ENCODE measurements at places on chromosomes 7 and 10. TPM values are rescaled to one million over a fixed set of nuclear protein-coding genes. Genes with fewer than 3 reads are reported as not detected.

Gene DGKI
- 13.3 TPM for total RNA-seq

Gene LRRN3
- 39.1 TPM for total RNA-seq

Gene HECW1
- 0.16 TPM for total RNA-seq

Gene MBL2
- not detected for total RNA-seq

Gene GDF10
- total RNA-seq: 7.8 TPM

Gene UFSP1
- 2.6 TPM for total RNA-seq

Gene NKX1-2
- not detected for total RNA-seq

Gene AFAP1L2
- total RNA-seq: 32.6 TPM

Gene THSD7A
- 30.8 TPM for total RNA-seq

Gene MRLN
- total RNA-seq: 5.7 TPM

Gene UNCX
- total RNA-seq: not detected

DNA sequence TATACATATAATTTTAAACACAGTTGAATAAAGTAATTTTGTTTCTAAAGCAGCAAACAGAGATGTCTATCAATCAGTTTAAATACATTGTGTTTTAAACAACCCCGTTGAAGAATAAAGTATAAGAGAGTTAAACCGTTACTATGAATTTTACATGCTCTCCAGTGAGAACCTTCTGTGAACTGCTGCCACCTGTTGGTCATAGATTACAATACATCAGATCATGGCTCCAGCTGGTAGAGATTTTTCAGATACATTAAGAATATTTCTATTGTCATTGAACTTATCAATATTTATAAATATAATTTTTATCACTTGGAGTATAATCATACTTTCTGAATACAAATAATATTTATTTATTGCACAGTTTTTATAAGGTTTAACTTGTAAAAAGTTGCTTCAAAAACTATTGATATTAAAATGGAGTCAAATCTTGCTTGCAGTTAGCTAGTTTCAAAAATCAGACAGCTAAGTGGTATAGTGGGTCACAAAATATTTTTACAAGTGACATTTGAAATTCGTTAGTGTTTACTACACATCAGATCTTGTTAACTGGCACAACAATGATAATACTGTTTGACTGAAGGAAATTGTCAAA, 561.2 kb upstream of the PHF14 start:
- DNase-seq: peak; percentile 23

DNA sequence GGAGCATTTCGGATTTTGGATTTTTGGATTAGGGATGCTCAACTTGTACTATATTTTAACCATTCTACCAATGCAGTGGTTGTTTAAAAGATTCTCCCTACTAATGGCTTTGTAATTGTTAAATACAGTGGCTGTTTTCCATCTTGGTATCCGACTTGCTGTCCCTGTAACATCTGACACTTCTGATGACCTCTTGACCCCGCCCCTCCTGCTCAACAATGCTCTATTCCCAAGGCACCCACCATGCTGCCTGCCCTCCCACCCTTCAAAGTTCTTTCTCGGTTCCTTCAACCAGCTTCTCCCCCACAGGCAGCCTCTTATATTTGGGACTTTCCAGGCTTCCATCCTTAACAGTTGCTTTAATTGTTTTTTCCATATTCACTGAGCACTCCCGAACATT, 2.0 kb downstream of the PRTFDC1 start:
- DNase-seq: no peak

DNA sequence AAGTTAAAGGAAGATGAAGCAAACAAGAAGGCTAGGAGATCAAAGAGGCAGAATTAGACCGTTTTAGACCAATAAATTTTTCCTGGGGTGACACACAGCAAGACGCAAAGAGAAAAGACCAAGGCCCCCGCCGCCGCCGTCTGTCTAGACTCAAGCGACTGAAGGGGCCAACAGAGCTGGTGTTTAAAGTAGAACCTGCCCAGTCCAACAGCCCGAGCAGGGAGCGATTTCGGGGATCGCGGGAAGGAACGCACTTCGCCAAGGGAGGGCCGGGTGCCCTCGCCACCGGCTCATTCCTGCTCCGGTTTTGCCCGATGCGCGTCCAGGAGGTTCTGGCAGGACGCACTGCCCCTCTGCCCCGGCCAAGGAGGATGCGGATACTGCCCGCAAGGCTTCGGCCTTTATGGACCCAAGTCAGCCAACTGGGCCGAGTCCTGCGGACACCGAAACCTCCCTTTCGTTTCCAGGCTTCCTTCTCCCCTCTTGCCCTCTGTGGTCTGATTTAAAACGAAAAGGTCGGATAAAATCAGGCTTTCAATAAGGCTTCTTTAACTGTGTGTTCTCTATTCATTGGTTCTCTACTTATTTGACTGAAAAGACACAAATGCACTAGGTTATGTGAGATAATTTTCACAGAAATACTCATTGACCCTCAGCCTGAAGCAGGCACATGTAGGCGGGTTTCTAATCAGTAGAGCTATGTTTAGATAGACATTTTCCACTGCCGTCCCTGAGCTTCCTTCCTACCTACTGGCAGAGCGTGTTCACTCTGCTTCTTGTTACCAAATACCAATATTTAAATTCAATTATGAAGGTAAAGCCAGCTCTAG, 2.2 kb upstream of the HOXA7 start:
- no peak for DNase-seq

- DNase-seq: no peak
Measured at GRCh38 chr7:1395211-1396070, 63.8 kb downstream of the MICALL2 start.

- DNase-seq: no peak
Measured at GRCh38 chr7:801940-802381, 30.3 kb upstream of the SUN1 start.

DNA sequence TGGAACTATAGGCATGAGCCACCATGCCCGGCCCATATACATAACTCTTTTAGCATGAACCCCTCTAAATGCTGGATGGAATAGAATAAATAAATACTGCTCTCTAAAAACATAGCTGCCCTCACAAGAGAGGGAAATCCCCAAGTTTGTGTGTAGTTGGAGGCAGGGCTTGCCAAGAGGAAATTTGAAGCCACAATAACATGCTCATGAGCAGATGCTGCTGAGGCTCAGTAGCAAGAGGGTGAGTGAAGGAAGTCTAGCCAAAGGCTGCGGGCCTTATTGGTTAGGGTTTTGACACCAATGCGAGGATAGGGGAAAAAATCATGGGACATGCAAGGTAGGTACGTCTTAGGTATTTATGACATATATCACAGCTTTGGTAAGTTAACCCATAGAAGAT, 17.3 kb downstream of the TPK1 start:
- DNase-seq: no peak

- DNase-seq: no peak
Measured at GRCh38 chr7:22074897-22075296, 129.2 kb upstream of the CDCA7L start.

- peak; percentile 52 for DNase-seq
Measured at GRCh38 chr10:69696073-69696731, 66.2 kb downstream of the FAM241B start.

- DNase-seq: no peak
Measured at GRCh38 chr10:14062528-14063260, 268.0 kb downstream of the FRMD4A start.

DNA sequence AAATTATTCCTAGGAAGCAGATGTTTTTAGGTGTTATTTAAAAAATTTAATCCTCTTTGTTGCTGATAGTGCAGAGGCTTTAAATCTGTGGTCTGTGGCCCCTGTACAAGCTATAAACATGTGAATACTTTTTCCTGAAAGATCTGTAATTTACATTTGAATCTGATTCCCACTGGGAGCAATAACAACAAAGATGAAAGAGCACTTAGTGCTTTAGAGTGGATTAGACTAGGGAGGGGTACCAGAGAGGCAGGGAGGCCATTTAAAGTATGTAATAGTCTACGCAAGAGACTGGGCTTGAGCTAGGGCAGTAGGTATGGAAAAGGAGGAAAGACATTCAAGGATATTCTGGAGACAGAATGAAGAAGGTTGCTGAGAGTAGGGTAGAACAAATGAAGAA, 19.1 kb downstream of the BTRC start:
- no peak for DNase-seq

- DNase-seq: no peak
Measured at GRCh38 chr7:28478656-28479055, 66.3 kb downstream of the CREB5 start.

GRCh38 chr10:77442699-77443189, 194.9 kb downstream of the KCNMA1 start:
- no peak for DNase-seq

DNA sequence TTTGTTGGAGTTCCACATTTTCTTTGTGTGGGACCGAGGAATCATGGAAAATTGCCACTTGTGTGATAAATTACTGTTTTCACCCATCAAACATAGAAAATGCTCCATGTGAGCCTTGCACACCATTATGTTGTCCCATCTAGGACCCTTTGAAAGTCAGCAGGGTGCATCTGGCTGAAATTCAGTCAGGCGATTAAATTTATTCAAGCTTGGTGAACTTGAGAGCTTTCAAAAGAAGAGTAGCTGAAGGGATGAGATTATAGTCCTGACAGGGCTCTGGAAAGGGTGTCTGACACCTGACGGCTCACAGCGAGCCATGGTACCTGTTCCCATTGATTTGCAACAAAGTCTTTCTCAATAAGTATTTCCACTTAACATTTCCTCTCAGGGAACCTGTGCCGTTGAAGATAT, 399.7 kb upstream of the ETV1 start:
- no peak for DNase-seq

GRCh38 chr7:142867097-142867378, 12.2 kb downstream of the EPHB6 start:
- DNase-seq: no peak

GRCh38 chr10:74047871-74048270, 50.0 kb downstream of the VCL start:
- no peak for DNase-seq

DNA sequence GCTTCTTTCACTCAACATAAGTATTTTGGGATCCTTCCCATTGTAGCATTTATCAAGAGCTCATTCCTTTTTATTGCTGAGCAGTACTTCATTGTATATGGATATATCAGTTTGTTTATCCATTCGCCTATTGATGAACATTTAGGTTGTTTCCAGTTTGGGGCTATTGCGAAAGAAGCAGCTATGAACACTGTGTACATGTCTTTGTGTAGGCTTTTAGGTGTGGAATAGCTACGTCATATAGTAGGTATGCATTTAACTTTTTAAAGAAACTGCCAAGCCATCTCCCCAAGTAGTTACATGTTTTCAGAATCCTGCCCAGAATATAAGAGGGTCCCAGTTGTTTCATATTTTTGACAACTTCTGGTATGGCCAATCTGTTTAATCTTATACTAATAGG, 468.1 kb downstream of the IPMK start:
- DNase-seq: no peak

- no peak for DNase-seq
Measured at GRCh38 chr7:2316578-2316977, 2.3 kb upstream of the SNX8 start.

GRCh38 chr7:121178869-121179497, 149.8 kb upstream of the WNT16 start:
- no peak for DNase-seq

DNA sequence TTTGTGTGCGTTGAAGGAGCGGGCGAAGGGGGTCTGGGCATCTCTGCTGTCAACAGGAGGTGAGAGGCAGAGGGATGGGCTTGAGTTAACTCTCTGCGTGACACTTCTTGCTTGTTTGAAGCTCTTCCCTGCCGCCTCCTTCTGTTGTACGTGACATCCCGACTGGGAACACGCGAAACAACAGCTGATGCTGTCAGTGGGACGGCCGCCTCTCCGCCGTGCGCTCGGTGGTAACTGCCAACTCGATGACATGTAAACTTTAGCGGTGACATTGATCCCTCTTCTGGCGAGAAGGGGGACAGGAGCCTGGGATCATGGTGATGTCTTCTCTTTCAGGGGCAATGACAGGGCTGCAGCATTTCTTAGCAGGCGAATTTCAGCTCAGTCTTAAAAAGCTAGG, 394.5 kb downstream of the TYW1 start:
- no peak for DNase-seq

DNA sequence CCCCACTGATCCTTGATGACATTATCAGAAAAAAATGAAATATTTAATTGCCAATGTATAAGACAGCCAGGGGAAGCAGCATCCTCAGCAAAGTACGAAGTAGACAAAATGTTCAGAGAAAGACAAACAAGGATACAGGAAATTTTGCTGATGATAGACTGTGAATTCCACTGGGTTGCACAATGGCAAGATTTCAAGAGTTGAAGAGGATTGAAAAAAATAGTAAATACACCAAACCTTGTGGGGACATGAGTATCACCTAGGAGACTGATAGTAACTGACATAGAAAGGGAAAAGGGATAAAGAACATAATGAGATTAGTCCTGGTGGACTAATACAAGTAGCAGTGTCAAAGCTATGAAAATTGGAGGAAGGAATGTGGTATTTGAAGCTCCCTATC, 16.5 kb downstream of the CNOT4 start:
- DNase-seq: no peak

DNA sequence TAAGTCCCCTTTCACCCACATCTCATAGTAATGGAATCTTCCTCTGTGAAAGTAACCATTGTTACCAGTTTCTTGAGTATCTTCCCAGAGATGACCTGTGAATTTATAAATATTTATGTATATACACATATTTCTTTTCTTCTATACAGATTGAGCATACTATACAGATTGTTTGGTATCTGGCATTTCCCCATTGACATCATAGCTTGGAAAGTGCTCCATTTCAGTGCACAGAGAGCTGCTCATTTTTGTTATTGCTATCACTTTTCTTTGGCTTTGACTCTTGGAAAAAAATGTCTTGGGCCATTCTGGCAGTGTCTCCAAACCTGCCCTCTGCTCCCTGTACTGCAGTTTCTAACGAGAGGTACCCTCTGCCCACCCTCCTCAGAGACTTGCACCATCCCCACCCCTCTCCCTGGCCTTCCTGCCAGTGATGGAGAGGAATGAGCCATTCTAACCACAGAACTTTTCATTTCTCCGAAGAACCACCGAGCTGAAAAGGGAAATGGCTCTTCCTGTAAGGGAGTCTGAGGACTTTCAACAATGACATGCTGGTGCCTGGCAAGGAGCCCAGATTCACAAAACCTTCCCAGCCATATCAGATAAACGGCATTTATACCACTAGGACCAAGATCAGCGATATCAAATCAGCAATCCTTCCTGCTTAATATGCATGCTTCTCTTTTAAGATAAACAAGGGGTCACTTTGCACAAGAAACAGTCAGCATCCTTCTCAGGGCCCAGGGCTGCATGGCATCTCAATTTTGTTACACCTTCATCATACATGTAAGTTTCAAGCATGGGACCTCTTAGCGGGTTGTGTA, 19.7 kb upstream of the CCSER2 start:
- no peak for DNase-seq

DNA sequence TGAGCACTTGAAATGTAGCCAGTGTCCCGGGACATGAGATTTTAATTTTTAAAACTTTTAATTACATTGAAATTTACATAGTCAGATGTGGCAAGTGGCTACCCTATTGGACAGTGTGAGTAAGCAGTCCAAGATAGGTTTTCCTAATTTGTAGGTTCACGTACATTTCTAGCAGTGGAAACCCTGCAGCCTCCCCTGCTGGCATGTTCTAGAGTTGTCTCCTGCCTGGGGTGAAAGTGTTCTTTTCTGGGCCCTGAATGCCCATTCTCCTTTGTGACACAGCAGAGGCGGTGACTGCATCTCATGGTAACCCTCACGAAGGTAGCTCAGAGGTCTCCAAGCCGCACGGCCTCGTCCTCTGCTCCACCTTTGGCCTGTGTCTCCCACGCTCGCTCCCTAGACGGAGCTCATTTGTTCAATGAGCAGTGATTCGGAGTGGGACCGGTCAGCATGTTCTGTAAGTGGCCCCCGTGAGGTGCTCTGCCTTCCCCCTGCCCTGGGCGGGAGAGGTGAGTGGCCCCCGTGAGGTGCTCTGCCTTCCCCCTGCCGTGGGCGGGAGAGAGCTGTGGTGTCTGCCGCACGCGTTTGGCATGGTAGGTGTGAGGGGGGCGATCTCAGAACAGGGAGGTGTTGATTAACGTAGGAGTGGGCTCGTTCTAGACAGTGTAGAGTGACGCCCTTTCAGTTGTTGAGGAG, 18.0 kb downstream of the WDR37 start:
- DNase-seq: no peak
